ENCODE measurements at places on chromosomes 5 and 9. TPM values are rescaled to one million over a fixed set of nuclear protein-coding genes. Genes with fewer than 3 reads are reported as not detected.

Gene KLHL3
- total RNA-seq, result 3.0 TPM

Gene OR4F3
- not detected for total RNA-seq

Gene MYMK
- total RNA-seq, result not detected

Gene PCDHAC2
- not detected for total RNA-seq

Gene IL4
- total RNA-seq, result 2.5 TPM

Gene TAF1L
- not detected for total RNA-seq

DNA sequence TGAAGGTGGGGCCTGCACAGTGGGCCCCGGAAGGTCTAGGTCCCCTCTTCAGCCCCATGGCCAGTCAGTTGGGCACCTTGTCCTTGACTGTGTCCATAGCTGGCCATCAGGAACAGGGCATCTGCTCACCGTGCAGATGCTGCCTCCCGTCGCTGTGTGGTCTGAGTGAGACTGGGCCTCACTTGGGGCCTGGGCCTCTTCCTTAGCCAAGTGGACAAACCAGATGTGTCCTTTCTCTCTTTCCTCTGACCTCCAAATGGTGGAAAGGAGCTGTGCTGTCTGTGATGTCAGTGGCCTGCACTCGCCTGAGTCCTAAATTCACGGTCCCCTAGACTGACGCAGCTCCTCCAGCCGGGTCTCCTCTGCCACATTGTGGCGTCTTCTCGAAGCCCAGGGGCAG lies 114.5 kb downstream of the COL5A1 start:
- H3K27ac ChIP-seq, result no peak overlapping the region
- H3K36me3 ChIP-seq, result no peaks in the 10 kb centered on the region
- no peak overlapping the region for H3K4me3 ChIP-seq
- no peaks in the 10 kb centered on the region for H3K27me3 ChIP-seq
- no peak for DNase-seq

DNA sequence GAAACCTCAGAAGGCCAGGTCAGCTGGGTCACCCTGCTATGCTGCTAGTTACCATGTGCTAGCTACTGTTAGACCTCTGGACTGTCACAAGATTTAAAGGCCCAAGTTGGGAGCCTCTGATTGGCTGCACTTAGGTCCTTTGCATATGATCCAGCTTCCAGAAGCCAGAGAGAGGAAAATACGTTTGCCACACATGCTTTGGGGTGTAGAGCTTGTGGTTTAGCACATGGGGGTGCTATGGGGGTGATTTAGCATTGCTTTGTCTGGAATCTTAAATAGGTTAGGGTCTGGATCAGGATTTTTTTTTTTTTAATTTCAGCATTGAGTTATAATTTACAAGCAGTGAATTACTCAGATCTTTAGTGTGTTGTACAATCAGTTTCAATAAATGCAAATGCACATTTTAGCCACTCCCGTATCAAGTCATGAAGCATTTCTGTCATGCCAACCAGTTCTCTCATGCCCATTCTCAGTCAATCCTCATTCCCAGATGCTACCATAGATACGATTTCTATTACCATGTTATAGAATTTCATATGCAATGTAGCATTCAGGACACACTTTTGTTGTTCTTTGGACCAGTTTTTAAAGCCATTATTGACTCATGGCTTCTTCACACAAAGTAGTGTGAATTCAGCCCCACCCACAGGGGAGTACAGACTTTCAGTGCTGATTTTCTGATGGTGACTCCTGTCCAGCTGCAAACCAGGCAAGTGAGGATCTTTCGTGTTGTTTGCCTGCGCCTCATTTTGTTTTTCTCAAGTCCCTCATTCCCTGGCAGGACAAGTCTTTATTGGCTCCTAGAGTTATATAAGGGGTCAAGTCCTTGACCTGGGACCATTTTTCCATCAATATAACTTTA lies 250.4 kb downstream of the LRRC70 start:
- no peaks in the 10 kb centered on the region for H3K27me3 ChIP-seq
- H3K36me3 ChIP-seq, result no peaks in the 10 kb centered on the region
- H3K4me3 ChIP-seq, result no peak overlapping the region
- H3K27ac ChIP-seq, result no peak overlapping the region
- no peaks in the 10 kb centered on the region for H3K4me1 ChIP-seq

DNA sequence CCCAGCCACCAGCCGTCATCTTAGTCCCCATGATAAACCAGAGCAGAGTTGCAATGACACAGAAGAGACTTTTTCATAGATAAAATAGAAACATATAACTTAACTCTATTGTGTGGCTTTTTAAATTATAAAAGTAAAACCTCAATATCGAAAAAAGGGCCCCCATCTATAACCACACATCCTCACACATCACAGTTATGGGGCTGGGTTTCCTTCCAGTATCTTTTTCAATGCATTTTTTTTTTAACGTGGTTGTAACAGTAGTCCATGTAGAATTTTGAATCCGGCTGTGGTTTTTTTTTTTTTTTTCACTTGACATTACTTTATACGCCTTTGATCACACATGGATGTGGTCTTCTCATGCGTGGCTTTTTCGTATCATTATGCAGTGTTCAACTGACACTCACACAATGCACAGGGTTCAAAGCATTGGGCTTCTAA lies 77.4 kb downstream of the CFAP77 start:
- peak; percentile 59 for DNase-seq
- H3K4me1 ChIP-seq, result peaks cover 21% of the 10 kb centered on the region
- peak overlapping the region; percentile 48 for H3K4me3 ChIP-seq
- no peaks in the 10 kb centered on the region for H3K36me3 ChIP-seq

- peaks cover 78% of the 10 kb centered on the region for H3K36me3 ChIP-seq
- no peaks in the 10 kb centered on the region for H3K4me1 ChIP-seq
- H3K27ac ChIP-seq, result no peak overlapping the region
- no peaks in the 10 kb centered on the region for H3K27me3 ChIP-seq
- no peak for DNase-seq
- H3K4me3 ChIP-seq, result no peak overlapping the region
These were observed 24.4 kb downstream of the ERAP1 start for GRCh38 chr5:96783326-96783725.

GRCh38 chr9:98790842-98791607 lies 5.3 kb downstream of the ANKS6 start:
- no peak overlapping the region for H3K27ac ChIP-seq
- no peak overlapping the region for H3K4me3 ChIP-seq
- H3K27me3 ChIP-seq, result peaks cover 6% of the 10 kb centered on the region
- H3K36me3 ChIP-seq, result no peaks in the 10 kb centered on the region
- peaks cover 16% of the 10 kb centered on the region for H3K4me1 ChIP-seq

GRCh38 chr9:70159630-70160029 lies 99.1 kb upstream of the SMC5 start:
- H3K4me3 ChIP-seq, result no peak overlapping the region
- H3K4me1 ChIP-seq, result no peaks in the 10 kb centered on the region
- DNase-seq, result no peak
- H3K36me3 ChIP-seq, result no peaks in the 10 kb centered on the region
- H3K27me3 ChIP-seq, result peaks cover 16% of the 10 kb centered on the region

- H3K27me3 ChIP-seq, result peaks cover 23% of the 10 kb centered on the region
- no peaks in the 10 kb centered on the region for H3K4me1 ChIP-seq
- no peak for DNase-seq
- no peak overlapping the region for H3K27ac ChIP-seq
- no peak overlapping the region for H3K4me3 ChIP-seq
These were observed 36.5 kb downstream of the WWC1 start for GRCh38 chr5:168327994-168328393.

- no peaks in the 10 kb centered on the region for H3K36me3 ChIP-seq
- H3K27ac ChIP-seq, result no peak overlapping the region
- DNase-seq, result no peak
- no peaks in the 10 kb centered on the region for H3K4me1 ChIP-seq
- H3K4me3 ChIP-seq, result no peak overlapping the region
- no peaks in the 10 kb centered on the region for H3K27me3 ChIP-seq
These were observed 818.2 kb downstream of the TLR4 start for GRCh38 chr9:118522093-118523028.

- no peak overlapping the region for H3K27ac ChIP-seq
- H3K36me3 ChIP-seq, result no peaks in the 10 kb centered on the region
- no peaks in the 10 kb centered on the region for H3K27me3 ChIP-seq
- DNase-seq, result no peak
- no peaks in the 10 kb centered on the region for H3K4me1 ChIP-seq
These were observed 10.9 kb downstream of the SEMA5A start for GRCh38 chr5:9534881-9535517.

GRCh38 chr9:137749511-137749910 lies 128.1 kb upstream of the CACNA1B start:
- no peak overlapping the region for H3K4me3 ChIP-seq
- peaks cover 13% of the 10 kb centered on the region for H3K4me1 ChIP-seq
- H3K27ac ChIP-seq, result no peak overlapping the region
- peaks cover 34% of the 10 kb centered on the region for H3K36me3 ChIP-seq
- no peak for DNase-seq

DNA sequence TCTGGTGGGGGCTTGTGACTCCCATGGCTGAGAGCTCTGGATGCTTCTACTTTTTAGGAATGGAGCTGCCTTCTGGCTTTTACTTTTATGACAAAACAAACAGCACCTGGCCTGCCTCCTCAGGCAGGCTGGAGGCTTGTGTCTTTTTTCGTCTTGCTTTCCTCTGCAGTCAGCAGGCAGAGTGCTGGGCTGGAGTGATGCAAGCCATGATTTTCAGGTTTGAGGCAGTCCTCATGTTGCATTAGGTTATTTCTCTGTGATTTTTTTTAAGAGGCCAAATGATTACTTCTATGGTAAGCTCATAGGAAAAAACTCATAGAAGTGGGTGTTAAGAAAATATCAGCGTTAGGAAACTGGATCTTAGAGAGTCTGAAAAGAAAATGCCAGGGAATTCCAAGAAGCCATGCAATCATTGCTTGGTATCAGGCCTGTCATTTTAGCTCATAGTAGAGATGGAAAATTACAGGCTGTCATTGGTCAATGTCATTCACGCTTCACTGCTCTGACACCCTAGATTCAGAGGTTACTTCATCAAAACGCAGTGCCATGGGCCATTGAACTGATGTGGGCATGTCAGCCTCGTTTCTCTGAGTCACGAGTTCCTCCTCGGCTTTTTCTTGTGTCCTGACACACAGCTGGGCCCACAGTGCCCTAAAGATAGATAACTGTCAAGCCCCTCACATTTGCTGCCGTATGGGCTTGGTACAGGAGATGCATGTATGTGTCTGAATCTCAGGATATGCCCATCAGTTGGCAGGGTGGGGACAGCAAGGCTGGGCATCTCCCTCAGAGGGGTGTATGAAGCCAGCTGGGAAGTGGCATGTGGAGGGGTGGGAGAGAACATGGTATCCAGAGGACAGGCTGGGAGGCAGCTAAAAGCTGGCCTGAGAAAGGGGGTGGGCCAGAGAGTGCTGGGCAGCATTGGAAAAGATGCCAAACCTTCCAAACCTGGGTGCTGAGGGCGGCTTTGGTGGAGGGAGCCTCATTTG lies 151.8 kb downstream of the HSPA4 start:
- H3K27me3 ChIP-seq, result peaks cover 15% of the 10 kb centered on the region
- no peak overlapping the region for H3K4me3 ChIP-seq
- peak; percentile 12 for DNase-seq
- no peak overlapping the region for H3K27ac ChIP-seq
- no peaks in the 10 kb centered on the region for H3K4me1 ChIP-seq

DNA sequence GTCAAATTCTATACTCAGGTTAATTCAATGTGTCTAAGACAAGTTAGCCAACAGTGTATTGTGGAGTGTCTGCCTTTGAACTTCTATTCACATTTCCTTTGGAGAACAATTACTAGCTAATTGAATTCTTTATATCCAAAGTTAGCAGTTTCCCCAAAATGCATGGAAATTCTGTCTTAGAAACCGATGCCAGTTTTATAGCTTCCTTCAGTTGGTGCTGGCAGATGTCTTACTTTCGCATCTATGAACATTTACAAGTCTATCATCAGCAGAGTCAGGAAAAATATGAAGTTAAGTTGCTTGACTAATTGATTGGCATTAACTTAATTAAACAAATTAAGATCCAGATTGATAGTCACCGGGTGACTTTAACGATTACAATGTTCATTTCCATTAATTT lies 527.6 kb upstream of the CDH18 start:
- no peak overlapping the region for H3K4me3 ChIP-seq
- DNase-seq, result no peak
- no peaks in the 10 kb centered on the region for H3K36me3 ChIP-seq
- no peaks in the 10 kb centered on the region for H3K27me3 ChIP-seq

- DNase-seq, result no peak
- H3K4me3 ChIP-seq, result no peak overlapping the region
- H3K27me3 ChIP-seq, result peaks cover 9% of the 10 kb centered on the region
These were observed 3.2 kb upstream of the HSD17B3 start for GRCh38 chr9:96305171-96305570.

DNA sequence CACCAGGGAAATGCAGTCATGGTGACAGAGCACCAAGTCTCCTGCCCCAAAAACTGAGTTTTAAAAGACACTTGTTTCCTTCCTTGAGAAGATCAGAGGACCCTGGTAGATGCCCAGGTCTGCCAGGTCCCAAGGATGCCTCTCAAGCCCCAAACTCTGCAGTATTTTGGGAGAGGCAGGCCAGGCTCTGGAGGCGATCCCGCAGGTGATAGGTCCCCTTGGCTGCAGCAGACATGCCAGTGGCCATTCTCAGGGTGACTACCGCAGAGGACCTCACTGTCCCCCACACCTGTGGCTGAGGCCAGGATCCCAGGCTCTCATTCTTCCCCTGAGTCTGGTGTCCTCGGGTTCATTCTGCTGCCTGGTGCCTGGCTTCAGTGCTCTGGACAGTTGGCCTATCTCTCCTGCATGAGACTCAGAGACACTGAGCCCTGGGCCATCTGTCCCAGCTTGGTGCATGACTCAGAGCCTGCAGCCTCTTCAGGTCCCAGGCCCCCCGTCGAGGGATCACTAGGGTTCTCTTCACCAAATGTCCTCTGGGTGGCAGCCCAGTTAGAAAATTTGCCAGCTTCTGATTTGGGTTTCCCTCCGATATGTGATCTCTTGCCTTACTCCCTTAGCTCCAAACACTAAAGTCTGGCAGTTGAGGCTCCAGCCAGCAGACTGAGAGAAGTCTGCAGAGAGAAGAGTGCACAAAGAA lies 59.7 kb upstream of the GARNL3 start:
- no peaks in the 10 kb centered on the region for H3K27me3 ChIP-seq
- H3K27ac ChIP-seq, result no peak overlapping the region

GRCh38 chr5:72206994-72207393 lies 99.7 kb downstream of the MAP1B start:
- no peak overlapping the region for H3K4me3 ChIP-seq
- no peaks in the 10 kb centered on the region for H3K4me1 ChIP-seq
- peaks cover 55% of the 10 kb centered on the region for H3K27me3 ChIP-seq
- no peak overlapping the region for H3K27ac ChIP-seq

DNA sequence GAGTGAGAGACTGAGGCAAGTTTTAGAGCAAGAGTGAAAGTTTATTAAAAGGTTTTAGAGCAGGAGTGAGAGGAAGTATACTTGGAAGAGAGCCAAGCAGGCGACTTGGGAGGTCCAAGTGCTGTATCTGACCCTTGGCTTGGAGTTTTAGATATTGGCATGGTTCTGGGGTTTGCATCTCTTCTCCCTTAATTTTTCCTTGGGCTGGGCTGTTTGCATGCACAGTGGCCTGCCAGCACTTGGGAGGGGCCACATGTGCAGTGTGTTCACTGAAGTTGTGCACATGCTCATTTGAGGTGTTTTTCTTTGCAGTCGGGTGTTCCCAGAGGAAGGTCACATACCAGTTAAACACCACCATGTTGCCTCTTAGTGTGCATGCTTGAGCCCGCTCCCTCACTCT lies 464.1 kb downstream of the DMRT2 start:
- DNase-seq, result no peak
- H3K4me3 ChIP-seq, result no peak overlapping the region
- H3K4me1 ChIP-seq, result peaks cover 4% of the 10 kb centered on the region
- no peaks in the 10 kb centered on the region for H3K36me3 ChIP-seq
- H3K27ac ChIP-seq, result no peak overlapping the region
- H3K27me3 ChIP-seq, result no peaks in the 10 kb centered on the region

- no peak overlapping the region for H3K4me3 ChIP-seq
- no peak for DNase-seq
- no peaks in the 10 kb centered on the region for H3K36me3 ChIP-seq
- H3K4me1 ChIP-seq, result no peaks in the 10 kb centered on the region
These were observed 70.4 kb upstream of the DAP start for GRCh38 chr5:10831419-10831818.
